ENCODE measurements at places on chromosomes 6 and 20. TPM values are rescaled to one million over a fixed set of nuclear protein-coding genes. Genes with fewer than 3 reads are reported as not detected.

Gene SPAG4
- total RNA-seq, result 0.76 TPM

Gene ADGRF5
- total RNA-seq, result 0.32 TPM

Gene CBFA2T2
- total RNA-seq, result 25.2 TPM

Gene LAMA4
- total RNA-seq, result 0.56 TPM

Gene CD40
- 9.6 TPM for total RNA-seq

Gene UBD
- not detected for total RNA-seq

Gene LY6G6C
- total RNA-seq, result not detected

Data from T-cell (primary cell).